ENCODE measurements at places on chromosomes 11 and 22. TPM values are rescaled to one million over a fixed set of nuclear protein-coding genes. Genes with fewer than 3 reads are reported as not detected.

DNA sequence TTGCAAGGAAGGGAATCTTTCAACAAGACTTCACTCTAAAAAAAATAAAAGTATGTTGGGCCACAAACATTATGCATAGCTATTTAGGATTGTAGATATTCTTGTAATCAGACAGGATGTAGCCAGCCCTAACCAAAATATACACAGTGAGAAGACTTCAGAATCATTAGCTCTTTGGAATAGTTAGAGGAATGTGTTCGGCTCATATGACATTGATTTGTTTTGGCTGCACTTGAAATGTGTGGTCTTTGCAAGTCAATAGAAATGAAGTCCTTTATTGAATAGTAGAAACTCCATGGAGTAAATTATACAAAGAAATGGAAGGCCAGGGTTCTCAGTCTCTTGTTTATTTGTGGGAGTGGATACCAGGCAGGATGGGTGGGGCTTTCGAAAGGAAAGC is 692.1 kb downstream of the NTM start:
- H3K27ac ChIP-seq: no peak overlapping the region
- no peaks in the 10 kb centered on the region for H3K36me3 ChIP-seq
- H3K4me1 ChIP-seq: no peaks in the 10 kb centered on the region
- H3K27me3 ChIP-seq: no peaks in the 10 kb centered on the region
- DNase-seq: no peak

DNA sequence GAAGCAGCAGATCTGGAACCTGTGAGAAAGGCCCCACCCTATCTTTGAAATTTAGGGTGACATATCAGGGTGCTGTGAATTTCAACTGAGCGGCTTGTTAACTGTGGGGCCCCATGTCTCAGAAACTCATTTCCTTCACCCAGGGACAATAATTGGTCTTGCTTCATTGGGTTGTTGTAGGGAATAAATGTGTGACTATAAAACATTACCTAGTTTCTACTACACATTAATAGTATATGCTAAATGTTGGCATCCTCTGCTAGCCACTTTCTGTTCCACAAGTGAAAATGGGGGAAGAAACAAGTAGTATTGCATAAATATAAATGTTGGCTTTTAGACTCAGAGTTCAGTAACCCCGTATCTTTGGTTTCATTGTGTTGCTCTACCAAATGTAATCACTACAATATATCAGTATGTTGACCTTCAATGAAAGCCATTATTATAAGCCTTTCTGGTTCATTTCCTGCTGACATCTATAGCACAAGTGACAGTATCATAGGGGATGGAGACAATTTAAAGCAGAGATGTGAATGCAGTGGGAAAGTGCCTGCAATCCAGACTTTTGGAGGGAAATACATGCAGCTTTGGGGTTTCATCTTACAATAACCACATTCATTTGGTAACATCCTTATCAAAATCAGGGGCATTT is 905.5 kb upstream of the RAG2 start:
- no peaks in the 10 kb centered on the region for H3K36me3 ChIP-seq
- no peaks in the 10 kb centered on the region for H3K27me3 ChIP-seq
- DNase-seq: no peak
- H3K4me1 ChIP-seq: no peaks in the 10 kb centered on the region
- H3K4me3 ChIP-seq: no peak overlapping the region

DNA sequence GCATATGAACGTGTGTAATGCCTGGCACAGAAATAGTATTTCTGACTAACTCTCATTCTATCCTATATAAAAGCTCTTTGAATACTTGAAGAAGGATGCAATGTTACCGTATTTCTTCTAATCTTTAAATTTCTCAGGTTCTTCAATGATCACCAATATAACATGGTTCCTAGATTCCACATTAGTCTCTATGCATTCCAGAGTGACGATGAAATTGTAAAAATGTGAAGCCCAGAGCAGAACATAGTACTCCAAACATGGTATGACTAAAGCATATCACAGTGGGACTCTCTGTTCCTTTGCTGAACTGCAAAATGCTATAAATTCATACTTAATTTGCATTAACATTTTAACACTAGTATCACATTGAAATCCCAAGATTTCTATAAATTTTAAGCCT is 877.6 kb upstream of the CHORDC1 start:
- H3K36me3 ChIP-seq: no peaks in the 10 kb centered on the region
- no peaks in the 10 kb centered on the region for H3K4me1 ChIP-seq
- H3K4me3 ChIP-seq: no peak overlapping the region
- DNase-seq: no peak
- no peaks in the 10 kb centered on the region for H3K27me3 ChIP-seq
- H3K27ac ChIP-seq: no peak overlapping the region

GRCh38 chr11:122096272-122097112 is 19.5 kb downstream of the BLID start:
- H3K27ac ChIP-seq: peak overlapping the region; percentile 92
- peak overlapping the region; percentile 74 for H3K4me3 ChIP-seq
- no peaks in the 10 kb centered on the region for H3K4me1 ChIP-seq
- no peaks in the 10 kb centered on the region for H3K27me3 ChIP-seq
- no peak for DNase-seq

- H3K4me1 ChIP-seq: no peaks in the 10 kb centered on the region
- no peaks in the 10 kb centered on the region for H3K36me3 ChIP-seq
- no peak overlapping the region for H3K27ac ChIP-seq
- no peak for DNase-seq
- no peaks in the 10 kb centered on the region for H3K27me3 ChIP-seq
These were observed 246.5 kb downstream of the CADM1 start for GRCh38 chr11:115257678-115258077.

Gene FOLH1
- 3.1 TPM for total RNA-seq

DNA sequence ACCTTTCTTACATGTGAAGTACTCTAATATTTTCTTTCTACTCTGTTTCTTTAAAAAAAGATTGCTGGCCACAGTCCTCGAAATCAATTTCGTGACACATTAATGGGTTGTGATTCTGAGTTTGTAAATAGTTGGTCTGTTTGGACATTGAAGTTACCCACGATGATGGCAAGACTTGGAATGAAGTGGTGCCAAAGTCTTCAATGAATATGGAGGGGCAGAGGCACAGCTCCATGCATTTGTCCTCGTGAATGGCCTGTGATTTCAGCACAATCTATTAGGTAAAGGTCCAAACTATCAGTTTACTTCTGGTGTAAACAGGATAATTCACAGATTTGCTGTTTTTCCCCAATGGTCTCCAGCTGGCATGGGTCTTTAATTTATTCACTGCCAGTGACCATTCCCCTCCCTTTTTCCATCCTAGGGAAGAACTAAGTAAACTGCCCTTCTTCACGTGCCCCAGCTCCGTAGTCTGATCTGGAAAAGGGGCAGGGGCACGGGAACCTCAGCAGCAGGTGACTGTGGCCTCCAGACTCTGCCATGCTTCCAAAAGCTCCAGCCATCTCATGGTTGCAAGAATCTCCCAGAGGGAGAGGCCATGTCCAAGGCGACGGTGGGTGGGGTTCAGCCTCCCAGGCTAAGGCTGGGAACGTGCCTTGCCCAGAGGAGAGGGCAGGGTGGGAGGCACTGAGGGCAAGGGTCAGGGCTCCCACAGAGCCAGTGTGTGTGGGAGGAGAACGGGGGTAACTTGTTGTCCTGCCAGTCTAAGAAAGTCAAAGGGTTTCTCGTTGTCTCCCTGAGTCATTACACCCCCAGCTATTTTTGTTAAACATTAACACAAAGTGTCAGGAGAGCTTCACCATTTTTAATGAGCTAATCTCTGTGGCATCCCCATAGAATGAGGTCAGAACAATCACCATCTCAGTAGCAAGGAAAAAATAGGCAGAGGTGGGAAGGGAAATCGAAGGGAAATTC is 16.9 kb upstream of the PEX26 start:
- H3K4me1 ChIP-seq: peaks cover 23% of the 10 kb centered on the region
- DNase-seq: no peak
- no peak overlapping the region for H3K4me3 ChIP-seq
- no peaks in the 10 kb centered on the region for H3K27me3 ChIP-seq
- H3K27ac ChIP-seq: no peak overlapping the region

Gene SHANK3
- 11.4 TPM for total RNA-seq

DNA sequence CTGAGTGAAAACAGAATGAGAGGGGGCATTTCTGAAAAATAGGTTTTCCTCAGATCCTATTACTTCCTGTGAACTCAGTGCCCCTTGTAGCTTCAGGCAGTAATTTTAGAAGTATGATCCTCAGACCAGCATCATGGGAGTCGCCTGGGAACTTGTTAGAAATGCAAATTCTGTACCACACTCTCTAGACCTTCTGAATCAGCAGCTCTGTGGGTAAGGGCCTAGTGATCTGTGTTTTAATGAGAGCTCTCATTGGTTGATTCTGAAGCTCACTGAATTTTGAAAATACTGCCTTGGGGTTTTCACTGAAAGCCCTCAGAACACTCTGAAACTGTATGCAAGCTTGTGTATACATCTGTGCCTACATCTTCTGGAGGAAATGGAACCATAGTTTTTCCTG is 647.2 kb upstream of the ANO5 start:
- no peak for DNase-seq
- H3K4me1 ChIP-seq: no peaks in the 10 kb centered on the region
- H3K27ac ChIP-seq: no peak overlapping the region
- H3K27me3 ChIP-seq: no peaks in the 10 kb centered on the region
- no peak overlapping the region for H3K4me3 ChIP-seq

- peak overlapping the region; percentile 55 for H3K27ac ChIP-seq
- H3K4me3 ChIP-seq: no peak overlapping the region
These were observed 20.4 kb upstream of the EHF start for GRCh38 chr11:34600339-34601084.

Gene APOL3
- 10.6 TPM for total RNA-seq

DNA sequence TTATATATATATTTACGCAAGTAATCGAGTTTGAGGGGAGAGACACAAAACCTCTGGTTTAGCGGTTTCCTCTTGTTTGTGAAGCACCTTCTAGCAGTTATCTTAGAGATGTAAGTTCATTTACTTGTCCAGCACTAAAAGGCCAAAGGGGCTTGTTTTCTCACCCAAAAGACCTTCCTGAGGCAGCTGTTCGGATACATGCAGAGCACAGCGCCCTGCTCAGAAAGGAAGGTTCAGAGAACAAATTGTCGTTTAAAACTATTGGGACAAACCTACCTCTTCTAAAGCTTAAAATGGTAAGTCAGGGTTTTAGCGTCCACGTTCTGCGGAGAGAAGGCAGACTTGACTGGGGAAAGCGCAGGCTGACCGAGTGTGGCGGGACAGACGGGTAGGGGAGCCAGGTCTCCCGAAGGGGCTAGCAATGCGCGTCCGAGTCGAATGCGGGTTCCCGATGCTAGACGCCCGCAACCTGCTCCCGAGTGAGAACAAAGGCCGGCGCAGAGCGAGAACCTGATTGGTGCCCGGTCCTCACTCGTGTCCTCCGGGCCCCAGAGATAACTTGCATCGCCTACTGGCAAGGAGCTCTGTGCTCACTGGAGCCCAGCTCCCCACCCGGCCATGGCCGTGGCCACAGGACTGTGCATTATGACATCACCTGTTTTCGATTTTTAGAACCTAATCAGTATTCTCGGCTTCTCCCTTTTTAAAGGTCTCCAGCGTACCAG is 1.0 kb upstream of the SESN3 start:
- DNase-seq: peak; percentile 86
- H3K27ac ChIP-seq: peak overlapping the region; percentile 97
- peak overlapping the region; percentile 94 for H3K4me3 ChIP-seq
- H3K36me3 ChIP-seq: no peaks in the 10 kb centered on the region
- no peaks in the 10 kb centered on the region for H3K4me1 ChIP-seq
- H3K27me3 ChIP-seq: no peaks in the 10 kb centered on the region

DNA sequence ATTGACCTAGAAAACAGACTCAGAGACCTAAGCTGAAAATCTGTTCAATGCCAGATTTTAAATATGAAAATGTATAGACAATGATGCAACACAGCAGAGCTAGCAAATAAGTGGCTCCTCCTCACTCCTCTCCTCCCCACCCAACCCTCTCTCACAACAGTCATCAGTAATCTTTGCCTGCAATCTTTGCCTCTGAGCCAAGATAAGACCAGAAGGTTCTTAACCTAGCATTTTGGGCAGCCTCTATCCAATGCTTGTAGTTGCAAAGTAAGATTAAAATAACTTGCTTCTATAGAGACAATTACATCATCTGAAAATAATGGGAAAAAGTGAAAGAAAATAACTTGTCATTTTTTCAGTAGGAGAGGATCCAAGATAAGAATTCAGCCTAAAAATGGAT is 117.3 kb downstream of the PARVA start:
- H3K27ac ChIP-seq: no peak overlapping the region
- no peaks in the 10 kb centered on the region for H3K36me3 ChIP-seq
- no peaks in the 10 kb centered on the region for H3K4me1 ChIP-seq
- H3K27me3 ChIP-seq: no peaks in the 10 kb centered on the region
- no peak for DNase-seq

Gene OR2AG1
- total RNA-seq: not detected

- DNase-seq: no peak
- no peaks in the 10 kb centered on the region for H3K36me3 ChIP-seq
- H3K4me1 ChIP-seq: no peaks in the 10 kb centered on the region
- no peak overlapping the region for H3K27ac ChIP-seq
- H3K4me3 ChIP-seq: no peak overlapping the region
- H3K27me3 ChIP-seq: no peaks in the 10 kb centered on the region
These were observed 46.7 kb upstream of the LIPT2 start for GRCh38 chr11:74540270-74540669.

Gene JHY
- total RNA-seq: 32.7 TPM

Gene GGT1
- total RNA-seq: 78.2 TPM

Gene CASTOR1
- 36.7 TPM for total RNA-seq

DNA sequence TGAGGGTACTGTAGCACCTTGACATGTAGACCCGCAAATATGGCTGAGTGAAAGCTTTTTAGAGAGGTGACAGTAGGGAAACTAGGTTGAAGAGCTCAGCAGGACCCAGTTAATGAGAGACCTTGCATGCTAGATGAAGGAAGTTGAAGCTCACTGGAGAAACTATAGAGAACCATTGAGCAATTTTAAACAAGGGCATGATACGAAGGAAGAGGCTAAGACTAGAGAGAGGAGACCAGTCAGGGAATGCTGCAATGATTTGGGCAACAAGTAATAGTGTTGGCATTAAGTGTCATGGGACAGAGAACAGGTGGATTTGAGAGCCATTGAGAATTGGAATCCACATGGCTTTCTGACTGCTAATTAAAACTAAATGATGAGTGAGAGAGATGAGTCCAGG is 4.1 kb downstream of the OLFML1 start:
- peaks cover 6% of the 10 kb centered on the region for H3K4me1 ChIP-seq
- H3K27ac ChIP-seq: no peak overlapping the region
- H3K27me3 ChIP-seq: no peaks in the 10 kb centered on the region
- no peak for DNase-seq
- no peaks in the 10 kb centered on the region for H3K36me3 ChIP-seq

GRCh38 chr22:47059076-47059475 is 296.6 kb downstream of the TBC1D22A start:
- no peaks in the 10 kb centered on the region for H3K36me3 ChIP-seq
- H3K4me1 ChIP-seq: no peaks in the 10 kb centered on the region
- DNase-seq: no peak
- H3K4me3 ChIP-seq: no peak overlapping the region
- H3K27me3 ChIP-seq: no peaks in the 10 kb centered on the region

- H3K27me3 ChIP-seq: no peaks in the 10 kb centered on the region
- no peak overlapping the region for H3K4me3 ChIP-seq
- no peak for DNase-seq
- no peak overlapping the region for H3K27ac ChIP-seq
- peaks cover 22% of the 10 kb centered on the region for H3K4me1 ChIP-seq
These were observed 5.2 kb upstream of the SREBF2 start for GRCh38 chr22:41827671-41828070.

Gene FAM180B
- total RNA-seq: not detected

Data from testis (tissue), 5 donors.